ENCODE measurements at places on chromosomes 16 and 17.

- no peaks in the 10 kb centered on the region for H3K4me1 ChIP-seq
- DNase-seq = no peak
- H3K27ac ChIP-seq = no peak overlapping the region
- H3K36me3 ChIP-seq = no peaks in the 10 kb centered on the region
These were observed 3.9 kb downstream of the VPS35L start for GRCh38 chr16:19559242-19559910.

DNA sequence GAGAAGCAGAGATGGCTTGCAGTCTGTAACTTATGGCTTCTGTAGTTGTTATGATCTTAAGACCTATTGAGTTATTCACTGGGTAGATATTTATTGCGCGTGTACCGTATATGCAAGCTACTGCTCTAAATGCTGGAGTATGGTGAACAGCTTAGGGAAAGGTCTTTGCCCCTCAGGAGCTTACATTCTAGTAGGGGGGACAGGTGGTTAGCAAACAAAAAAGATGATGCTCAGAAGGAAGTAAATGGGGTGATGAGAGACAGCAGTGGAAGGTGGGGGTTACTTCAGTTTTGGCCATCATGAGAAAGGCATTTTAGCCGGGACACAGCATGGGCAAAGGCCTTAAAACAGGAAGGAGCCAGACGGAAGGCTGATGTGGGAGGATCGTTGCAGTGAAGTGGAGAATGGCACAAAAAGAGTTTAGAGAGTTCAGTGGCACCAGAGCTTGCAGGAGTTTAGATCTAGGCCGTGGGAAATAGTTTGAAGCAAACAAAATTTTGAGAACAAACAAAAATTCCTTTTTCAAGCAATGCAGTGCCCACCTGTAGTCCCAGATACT, 2.1 kb downstream of the ARMC7 start:
- H3K36me3 ChIP-seq = no peaks in the 10 kb centered on the region
- H3K27me3 ChIP-seq = no peaks in the 10 kb centered on the region
- H3K4me3 ChIP-seq = no peak overlapping the region
- DNase-seq = no peak
- peaks cover 18% of the 10 kb centered on the region for H3K4me1 ChIP-seq

DNA sequence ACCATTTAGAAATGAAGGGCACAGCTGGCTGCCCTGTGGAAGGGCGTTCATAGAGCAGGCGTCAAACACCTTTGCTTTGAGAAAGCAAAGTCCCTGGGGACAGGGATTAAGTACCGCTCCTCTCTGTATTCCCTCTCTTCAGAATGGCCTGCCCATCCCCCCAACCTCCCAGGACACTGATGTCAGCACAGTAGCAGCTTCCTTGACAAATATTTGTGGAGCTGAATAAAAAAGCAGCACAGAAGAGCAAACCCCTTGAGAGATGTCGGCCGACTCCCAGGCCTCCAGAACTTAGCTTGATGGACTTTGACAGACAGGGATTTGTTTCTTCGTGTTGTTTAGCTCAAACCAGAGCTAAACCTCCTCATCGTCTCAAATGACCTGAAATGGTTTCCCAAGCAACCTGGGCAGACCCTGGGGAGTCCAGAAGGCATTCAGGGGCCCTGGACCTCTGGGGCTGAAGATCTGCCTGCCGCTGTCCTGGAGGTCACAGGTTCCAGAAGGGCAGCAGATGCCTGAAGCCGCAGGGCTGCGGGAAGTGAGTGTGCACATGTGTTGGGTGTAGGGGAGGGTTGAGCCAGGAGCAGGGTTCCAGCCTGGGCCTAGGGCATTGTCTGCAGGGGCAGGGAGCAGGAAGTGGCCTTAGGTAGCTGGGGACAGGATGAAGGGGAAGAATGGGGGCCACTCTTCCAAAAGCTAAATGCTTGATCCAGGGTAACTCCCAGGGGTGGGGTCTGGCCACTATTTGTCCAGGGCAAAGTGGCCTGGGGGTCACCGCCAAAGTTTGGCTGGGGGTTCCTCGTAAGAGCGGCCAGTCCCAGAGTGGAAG, 42.3 kb upstream of the NKD1 start:
- no peak overlapping the region for H3K4me3 ChIP-seq
- H3K27me3 ChIP-seq = no peaks in the 10 kb centered on the region
- H3K27ac ChIP-seq = no peak overlapping the region
- no peak for DNase-seq
- H3K4me1 ChIP-seq = no peaks in the 10 kb centered on the region
- H3K36me3 ChIP-seq = no peaks in the 10 kb centered on the region

DNA sequence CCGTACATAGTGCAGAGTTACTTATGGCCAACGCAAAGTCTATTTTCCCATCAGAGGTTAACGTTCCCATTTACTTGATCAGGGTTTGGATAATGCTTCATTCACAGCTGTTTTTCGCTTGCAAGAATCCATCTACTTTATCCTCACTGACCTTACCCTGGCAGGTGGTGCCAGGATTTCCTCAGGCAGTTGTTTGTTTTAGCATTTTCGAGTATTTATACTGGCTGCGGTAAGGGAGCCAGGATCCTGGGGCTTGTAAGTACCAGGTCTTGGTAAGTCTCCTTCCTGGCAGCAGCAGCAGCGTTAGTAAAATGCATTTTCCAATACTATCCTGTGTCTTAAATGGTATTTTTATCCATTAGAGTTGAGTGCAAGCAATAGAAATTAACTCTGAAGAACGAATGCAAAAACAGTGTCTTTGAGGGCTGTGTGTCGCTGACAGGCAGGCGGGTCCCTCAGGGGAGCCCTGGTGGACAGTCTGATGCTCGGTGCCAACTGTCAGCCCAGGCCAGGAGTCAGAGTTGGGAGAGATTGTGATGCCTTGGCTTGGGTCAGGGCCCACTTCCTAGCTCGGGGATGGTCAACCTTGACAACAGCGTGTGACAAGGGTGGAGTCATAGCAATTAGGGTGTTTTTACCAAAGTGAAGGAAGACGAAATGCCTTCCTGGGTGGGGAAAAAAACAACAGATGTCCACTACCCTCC, 92.4 kb upstream of the HSBP1 start:
- no peaks in the 10 kb centered on the region for H3K4me1 ChIP-seq
- no peaks in the 10 kb centered on the region for H3K36me3 ChIP-seq
- no peak overlapping the region for H3K4me3 ChIP-seq
- no peak overlapping the region for H3K27ac ChIP-seq
- no peak for DNase-seq
- H3K27me3 ChIP-seq = no peaks in the 10 kb centered on the region

DNA sequence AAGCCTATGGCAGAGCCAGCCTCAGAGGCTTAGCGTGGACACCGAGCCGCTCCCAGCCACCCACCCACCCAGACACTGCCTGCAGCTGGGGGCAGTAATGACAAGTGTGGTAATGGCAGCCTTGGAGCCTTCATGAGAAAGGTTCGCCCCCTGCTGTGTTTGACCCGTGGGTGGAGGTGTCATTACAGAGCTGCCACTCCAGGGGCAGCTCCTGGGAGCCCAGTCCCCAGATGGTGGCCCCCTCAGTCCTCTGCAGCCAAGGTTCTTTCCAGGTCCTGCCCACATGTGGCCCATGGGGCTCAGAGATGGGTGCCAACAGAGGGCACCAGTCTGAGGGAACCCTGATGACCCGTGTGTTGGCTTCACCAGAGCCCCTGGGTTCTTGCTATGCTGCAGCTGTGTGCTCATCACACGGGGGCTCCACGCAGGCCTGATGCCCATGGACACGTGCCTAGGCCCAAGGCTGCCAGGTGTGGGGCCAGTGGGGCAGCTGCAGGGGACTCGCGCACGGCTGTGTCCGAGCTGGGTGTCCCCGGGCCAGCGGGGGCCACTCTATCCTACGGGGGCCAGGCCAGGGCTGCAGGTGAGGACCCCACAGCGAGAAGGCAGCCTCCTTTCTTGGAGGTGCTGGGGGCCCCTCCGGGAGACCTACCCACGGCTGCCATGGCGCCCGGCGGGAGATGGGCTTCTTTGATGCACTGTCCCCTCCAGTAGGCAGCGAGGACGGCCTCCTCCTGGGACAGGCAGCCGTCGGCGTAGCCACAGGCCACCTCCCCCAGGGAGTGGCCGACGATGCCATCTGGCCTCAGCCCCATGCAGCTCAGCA, 8.1 kb downstream of the FASN start:
- H3K27me3 ChIP-seq = no peaks in the 10 kb centered on the region
- H3K4me3 ChIP-seq = no peak overlapping the region
- H3K4me1 ChIP-seq = no peaks in the 10 kb centered on the region
- no peak for DNase-seq
- no peak overlapping the region for H3K27ac ChIP-seq
- H3K36me3 ChIP-seq = peaks cover 92% of the 10 kb centered on the region

DNA sequence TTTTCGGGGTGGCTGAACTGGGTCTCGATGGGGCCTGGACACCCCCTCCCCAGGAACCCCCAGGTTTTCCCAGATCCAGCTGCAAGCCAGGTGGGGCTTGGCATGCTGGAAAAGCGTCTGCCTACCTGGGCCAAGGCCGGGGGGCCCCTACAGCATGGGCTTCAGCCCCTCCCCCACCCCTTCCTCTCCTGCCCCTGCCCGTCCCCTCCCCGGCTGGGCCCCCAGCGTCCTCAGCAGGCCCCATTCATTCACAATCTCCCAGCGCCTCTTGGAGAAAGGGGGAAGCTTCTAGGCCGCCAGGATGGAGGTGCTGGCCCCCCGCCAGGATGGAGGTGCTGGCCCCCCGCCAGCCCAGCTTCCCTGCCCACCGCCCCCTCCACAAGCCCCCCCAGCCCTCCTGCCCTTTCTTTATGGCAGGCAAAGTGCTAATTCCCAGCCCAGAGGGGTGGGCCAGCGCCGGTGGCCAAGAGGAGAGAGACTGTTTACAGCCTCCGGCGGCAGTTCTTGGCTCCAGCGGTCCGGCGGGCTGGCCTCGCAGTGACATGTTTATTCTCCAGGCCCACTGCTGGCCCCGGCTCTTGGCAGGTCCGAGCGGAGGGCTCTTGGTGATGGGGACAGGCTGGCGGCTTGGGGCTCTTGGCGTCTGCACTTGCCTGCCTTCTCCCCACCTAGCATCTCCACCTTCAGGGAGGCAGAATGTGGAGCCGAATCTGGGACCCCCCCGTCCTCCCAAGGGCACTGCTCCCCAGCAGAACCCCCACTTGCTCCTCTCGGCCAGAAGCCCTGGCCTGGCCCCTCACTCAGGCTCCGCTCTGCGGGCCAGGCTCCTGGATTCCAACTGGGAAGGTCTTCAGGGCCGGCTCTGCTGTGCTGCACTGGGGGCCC, 94.4 kb upstream of the CIBAR2 start:
- H3K36me3 ChIP-seq = no peaks in the 10 kb centered on the region
- H3K27ac ChIP-seq = no peak overlapping the region
- H3K4me3 ChIP-seq = no peak overlapping the region
- H3K27me3 ChIP-seq = no peaks in the 10 kb centered on the region

DNA sequence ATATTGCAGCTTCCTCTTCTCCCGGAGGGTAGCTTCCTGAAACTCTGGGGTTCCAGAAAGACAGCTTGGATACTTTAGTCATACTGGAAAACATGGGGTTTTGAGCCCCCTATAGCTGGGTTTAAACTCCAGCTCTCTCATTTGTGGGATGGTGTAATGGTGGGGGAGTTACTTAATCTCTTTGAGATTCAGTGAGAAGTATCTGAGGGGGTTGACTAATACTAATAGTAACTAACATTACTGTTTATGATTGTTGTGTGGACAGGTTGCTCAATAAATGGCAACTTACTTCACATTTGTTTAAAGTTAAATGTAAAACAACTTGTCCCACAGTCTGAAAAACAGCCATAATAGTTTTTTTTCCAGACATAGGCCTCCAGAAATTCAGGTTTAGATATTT, 5.1 kb upstream of the SUZ12 start:
- H3K27me3 ChIP-seq = no peaks in the 10 kb centered on the region
- no peak overlapping the region for H3K4me3 ChIP-seq
- H3K36me3 ChIP-seq = no peaks in the 10 kb centered on the region

GRCh38 chr17:50923611-50924010, 57.5 kb upstream of the TOB1 start:
- no peak overlapping the region for H3K4me3 ChIP-seq
- H3K4me1 ChIP-seq = peaks cover 22% of the 10 kb centered on the region
- no peak for DNase-seq
- H3K36me3 ChIP-seq = no peaks in the 10 kb centered on the region
- H3K27ac ChIP-seq = no peak overlapping the region

DNA sequence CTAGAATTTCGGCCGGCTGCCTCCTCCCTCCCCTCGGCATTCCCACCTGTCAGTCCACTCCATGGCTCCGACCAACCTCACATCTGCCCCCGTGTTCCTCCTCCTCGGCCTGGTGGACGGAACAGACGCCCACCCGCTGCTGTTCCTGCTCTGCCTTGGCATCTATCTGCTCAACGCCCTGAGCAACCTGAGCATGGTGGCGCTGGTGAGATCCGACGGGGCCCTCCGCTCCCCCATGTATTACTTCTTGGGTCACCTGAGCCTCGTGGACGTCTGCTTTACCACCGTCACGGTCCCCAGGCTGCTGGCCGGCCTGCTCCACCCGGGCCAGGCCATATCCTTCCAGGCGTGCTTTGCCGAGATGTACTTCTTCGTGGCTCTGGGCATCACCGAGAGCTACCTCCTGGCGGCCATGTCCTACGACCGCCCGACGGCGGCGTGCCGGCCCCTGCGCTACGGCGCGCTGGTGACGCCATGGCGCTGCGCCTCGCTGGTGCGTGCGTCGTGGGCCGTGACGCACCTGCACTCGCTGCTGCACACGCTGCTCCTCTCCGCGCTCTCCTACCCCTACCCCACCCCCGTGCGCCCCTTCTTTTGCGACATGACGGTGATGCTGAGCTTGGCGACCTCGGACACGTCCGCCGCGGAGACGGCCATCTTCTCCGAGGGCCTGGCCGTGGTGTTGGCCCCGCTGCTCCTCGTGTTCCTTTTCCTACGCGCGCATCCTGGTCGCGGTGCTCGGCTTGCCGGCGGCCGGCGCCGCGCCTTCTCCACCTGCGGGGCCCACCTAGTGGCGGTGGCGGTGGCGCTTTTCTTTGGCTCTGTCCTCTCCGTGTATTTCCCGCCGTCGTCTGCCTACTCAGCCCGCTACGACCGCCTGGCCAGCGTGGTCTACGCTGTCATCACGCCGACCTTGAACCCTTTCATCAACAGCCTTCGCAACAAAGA, at the start of gene OR3A2:
Gene OR3A2, minus strand, starts transcription at position 440 of the 948 bp plus-strand sequence.
- DNase-seq = no peak
- H3K36me3 ChIP-seq = no peaks in the 10 kb centered on the region
- peaks cover 4% of the 10 kb centered on the region for H3K27me3 ChIP-seq
- H3K4me1 ChIP-seq = no peaks in the 10 kb centered on the region
- H3K27ac ChIP-seq = no peak within 1 kb of the TSS
- peak within 1 kb of the TSS; percentile 12 for H3K4me3 ChIP-seq
